Occipital lobe (tissue), 3 donors: ENCODE measurements at places on chromosomes 3 and 15.

GRCh38 chr3:151859233-151859673 lies 14.2 kb upstream of the SUCNR1 start:
- no peak for DNase-seq

- DNase-seq: no peak
These were observed 13.5 kb downstream of the LRCH3 start for GRCh38 chr3:197804511-197804910.

GRCh38 chr3:157099326-157100095 lies 60.4 kb downstream of the CCNL1 start:
- DNase-seq: peak; percentile 12

GRCh38 chr3:24220859-24221657 lies 273.6 kb downstream of the THRB start:
- peak; percentile 53 for DNase-seq

GRCh38 chr3:172089250-172089649 lies 49.9 kb downstream of the FNDC3B start:
- no peak for DNase-seq

DNA sequence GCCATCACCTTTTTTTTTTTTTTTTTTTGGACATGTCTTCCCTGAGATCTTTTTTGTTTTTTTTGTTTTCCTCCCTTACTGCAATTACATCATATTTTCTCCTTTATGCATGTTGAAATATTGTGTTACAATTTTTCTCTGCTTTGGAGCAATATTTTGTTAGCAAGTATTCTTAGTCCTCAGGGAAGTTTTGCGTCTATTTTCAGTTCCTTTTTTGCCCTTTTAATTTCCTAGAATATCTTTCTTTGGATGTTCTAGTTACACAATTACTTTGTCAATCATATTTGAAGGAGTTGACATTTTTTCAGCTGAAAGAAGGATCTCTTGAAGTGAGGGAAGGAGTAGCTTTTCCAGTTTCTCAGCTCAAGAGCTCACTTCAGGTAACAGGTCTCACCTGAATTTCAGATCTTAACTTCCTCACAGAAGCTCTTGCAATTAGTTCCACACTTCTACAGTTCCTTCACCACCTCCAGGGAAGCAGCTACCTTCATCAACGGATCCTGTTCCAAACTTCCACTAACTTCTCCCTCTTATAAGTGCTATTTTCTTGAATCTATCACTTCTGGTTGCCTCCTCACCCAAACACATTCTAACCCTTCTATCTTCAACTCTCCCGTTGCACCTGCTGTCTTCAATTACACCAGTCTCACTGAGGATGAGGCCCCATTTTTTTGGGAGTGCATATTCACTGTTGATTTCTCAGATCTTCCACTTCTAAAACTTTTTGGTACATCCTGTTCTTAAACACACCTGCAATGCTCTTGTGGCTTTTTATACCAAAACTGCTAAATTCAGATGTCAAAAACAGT lies 57.8 kb upstream of the CPOX start:
- no peak for DNase-seq

DNA sequence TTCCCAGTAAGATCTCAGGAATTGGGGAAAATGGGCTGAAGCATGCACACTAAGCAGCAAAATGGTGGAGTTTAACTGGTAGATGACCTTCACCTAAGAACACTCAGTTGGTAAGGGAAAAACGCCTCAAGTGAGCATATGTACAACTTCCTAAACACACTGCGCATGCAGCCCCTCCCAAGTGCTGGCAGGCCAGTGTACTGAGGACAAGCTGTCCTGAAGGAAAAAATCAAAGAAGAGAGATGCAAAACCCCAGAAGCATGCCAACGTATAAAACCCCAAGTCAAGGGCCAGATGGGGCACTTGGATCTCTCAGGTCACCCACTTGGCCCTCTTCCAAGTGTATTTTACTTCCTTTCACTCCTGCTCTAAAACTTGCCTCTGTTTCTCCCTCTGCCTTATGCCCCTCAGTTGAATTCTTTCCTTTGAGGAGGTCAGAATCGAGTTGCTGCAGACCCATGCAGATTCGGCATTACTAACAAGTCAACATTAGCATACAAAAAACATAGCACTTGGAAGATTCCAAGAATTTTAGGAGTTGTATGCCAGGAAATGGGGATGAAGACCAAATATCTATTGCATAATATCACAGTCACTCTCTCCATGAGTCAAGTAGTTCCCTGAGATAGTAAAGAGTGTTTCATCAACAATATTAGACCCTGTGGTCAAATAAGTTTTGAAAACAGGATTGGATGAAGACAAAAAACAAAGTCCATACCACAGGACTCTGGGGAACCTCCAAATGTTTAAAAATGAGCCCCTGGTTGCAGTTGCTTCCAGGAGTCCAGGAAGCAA lies 10.8 kb upstream of the FYCO1 start:
- no peak for DNase-seq

- DNase-seq: no peak
These were observed 31.1 kb downstream of the SGO1 start for GRCh38 chr3:20154928-20155327.

DNA sequence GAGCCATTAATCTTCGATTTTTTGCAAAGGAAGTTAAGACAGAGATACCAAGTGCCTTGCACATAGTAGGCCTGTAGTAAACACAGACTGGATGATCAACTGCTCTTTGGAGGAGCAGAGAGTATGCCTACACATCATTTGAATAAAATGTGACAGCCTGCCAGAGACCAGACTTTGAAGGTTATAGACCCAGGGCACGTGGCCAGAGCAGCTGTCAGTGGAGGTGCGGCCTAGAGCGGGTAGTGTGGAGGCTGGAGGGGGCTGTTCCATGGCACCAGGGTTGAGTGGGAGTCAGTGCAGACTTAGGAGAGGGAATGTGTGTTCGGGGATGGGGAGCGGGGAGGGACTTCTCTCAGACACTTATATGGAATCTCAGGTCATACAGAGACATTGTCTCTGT lies 80.8 kb downstream of the SMAD3 start:
- DNase-seq: no peak

GRCh38 chr3:53551324-53551723 lies 56.9 kb downstream of the CACNA1D start:
- DNase-seq: no peak

DNA sequence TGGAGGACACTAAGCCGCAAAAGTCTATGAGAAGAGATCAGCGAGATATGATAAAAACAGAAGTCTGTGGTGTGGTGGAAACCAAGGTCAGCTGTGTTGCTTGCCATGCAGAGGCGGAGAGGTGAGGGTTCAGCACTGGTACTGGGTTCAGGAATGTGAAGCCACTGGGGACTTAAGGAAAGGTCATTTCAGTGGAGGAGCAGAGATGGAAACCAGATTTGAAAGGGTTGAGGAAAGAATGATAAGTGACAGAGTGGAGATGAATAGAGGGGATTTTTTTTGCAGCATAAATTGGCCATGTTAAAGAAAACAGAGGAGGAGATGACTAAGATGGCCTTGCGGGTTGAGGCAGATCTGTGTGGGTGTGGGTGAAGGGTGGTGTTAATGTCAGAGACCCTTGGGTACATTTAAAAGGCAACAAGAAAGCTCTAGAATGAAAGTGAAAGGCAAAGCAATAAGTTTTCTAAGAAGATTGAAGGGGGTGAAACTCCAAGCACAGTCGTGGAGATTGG lies 265.5 kb downstream of the ADAMTSL3 start:
- DNase-seq: no peak

- DNase-seq: no peak
These were observed 129.2 kb downstream of the NEK10 start for GRCh38 chr3:27239951-27240350.

DNA sequence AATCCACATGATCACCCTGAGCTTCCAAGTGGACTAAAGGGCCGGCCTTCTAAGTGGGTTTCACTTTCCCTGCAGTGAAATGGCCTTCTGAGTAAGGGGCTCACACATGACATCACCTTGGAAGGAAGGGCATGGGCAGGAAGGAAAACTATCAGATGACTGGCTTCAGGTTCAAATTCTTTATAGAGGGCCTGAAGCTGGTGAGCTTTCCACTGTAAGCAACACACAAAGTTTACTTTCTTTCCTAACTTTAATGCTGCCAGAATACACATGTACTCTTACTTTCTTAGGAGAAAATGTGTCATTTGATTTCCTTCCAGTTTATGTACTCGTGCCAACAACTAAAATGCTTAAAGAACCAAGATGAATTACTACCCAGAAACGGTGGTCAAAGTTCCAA lies 475.6 kb downstream of the FOXP1 start:
- no peak for DNase-seq

DNA sequence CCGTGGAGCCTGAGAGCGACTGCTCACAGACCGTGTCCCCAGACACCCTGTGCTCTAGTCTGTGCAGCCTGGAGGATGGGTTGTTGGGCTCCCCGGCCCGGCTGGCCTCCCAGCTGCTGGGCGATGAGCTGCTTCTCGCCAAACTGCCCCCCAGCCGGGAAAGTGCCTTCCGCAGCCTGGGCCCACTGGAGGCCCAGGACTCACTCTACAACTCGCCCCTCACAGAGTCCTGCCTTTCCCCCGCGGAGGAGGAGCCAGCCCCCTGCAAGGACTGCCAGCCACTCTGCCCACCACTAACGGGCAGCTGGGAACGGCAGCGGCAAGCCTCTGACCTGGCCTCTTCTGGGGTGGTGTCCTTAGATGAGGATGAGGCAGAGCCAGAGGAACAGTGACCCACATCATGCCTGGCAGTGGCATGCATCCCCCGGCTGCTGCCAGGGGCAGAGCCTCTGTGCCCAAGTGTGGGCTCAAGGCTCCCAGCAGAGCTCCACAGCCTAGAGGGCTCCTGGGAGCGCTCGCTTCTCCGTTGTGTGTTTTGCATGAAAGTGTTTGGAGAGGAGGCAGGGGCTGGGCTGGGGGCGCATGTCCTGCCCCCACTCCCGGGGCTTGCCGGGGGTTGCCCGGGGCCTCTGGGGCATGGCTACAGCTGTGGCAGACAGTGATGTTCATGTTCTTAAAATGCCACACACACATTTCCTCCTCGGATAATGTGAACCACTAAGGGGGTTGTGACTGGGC lies 7.3 kb downstream of the FAM131A start:
- DNase-seq: no peak

GRCh38 chr3:65348398-65348995 lies 660.7 kb upstream of the ADAMTS9 start:
- DNase-seq: no peak

- DNase-seq: no peak
These were observed 29.0 kb upstream of the HHATL start for GRCh38 chr3:42731476-42732195.

GRCh38 chr3:150970665-150971324 lies 1.7 kb downstream of the CLRN1 start:
- no peak for DNase-seq

- no peak for DNase-seq
These were observed 264.0 kb upstream of the NSMCE3 start for GRCh38 chr15:29533647-29534046.

GRCh38 chr3:157166561-157166960 lies 6.6 kb upstream of the CCNL1 start:
- DNase-seq: no peak

- DNase-seq: no peak
These were observed 56.7 kb upstream of the MYRIP start for GRCh38 chr3:39752751-39753150.

DNA sequence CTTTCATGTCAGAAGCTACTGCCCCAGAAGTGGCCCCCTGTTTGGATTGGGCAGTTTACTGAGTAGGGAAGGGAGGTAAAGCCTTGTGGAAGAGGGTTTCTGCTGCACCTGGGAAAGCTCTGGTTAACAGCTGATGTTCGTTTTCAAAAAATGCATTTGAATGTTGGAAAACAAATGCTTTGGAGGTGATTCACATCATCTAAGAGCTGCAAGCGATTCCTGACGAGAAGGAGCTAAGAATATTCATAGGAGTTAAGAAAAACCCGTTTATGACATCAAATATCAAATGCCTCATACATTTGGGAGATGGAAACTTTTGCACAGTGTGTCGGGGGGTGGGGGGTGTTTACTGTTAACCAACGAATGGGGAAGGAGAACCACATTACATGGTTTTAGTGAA lies 183.8 kb upstream of the NR2F2 start:
- no peak for DNase-seq

DNA sequence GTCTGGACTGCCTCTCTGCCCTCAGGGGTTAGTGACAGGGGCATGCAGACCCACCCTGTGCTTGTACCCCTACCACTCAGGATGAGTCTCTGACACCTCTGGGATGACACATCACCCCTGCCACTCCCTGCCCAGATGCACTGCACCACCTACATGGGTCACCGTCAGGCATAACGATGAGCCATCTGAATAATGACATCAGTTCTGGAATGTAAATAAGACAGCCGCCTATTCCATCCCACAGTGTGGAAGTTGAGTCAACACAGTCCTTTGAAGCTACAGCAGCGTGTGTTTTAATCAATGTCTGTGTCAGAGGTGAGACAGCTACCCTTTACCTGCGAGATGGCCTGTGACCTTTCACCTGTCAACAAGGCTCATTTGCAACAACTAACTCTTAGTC lies 268.7 kb upstream of the ARRDC4 start:
- no peak for DNase-seq

DNA sequence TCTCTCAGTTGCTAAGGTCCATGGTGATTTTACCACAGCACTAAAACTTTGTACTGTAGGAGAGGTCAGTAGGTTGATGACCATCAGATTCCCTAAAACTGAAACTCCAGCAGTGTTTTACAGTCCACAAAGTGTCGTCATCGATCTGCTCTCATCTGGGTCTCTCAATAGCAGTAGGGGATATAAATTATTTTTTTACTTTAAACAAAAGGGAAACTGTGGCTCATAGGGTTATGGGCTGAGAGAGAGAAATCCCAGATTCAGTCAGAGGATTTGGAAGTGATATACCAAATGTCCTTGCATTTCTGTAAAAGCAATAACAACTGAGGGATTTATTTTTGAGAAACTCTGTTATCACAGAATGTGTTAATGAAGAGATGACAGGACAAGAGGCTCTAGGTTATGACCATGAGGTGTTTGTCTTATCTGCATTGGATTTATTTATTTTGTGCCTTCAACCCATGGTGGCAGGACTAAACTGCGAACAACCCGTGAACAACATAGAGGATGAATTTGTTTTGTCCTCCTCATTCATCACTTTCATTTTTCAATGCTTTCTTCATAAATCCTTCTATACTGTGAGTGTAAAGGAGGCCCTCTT lies 869.7 kb downstream of the OTOL1 start:
- DNase-seq: no peak

GRCh38 chr3:66398228-66399025 lies 102.4 kb downstream of the LRIG1 start:
- DNase-seq: no peak

GRCh38 chr3:52087731-52088130 lies 31.4 kb upstream of the DUSP7 start:
- no peak for DNase-seq

GRCh38 chr3:18378218-18378617 lies 46.9 kb downstream of the SATB1 start:
- no peak for DNase-seq

- DNase-seq: no peak
These were observed 321.8 kb upstream of the MME start for GRCh38 chr3:154758109-154758868.
